ENCODE measurements at places on chromosomes 12 and 14.

DNA sequence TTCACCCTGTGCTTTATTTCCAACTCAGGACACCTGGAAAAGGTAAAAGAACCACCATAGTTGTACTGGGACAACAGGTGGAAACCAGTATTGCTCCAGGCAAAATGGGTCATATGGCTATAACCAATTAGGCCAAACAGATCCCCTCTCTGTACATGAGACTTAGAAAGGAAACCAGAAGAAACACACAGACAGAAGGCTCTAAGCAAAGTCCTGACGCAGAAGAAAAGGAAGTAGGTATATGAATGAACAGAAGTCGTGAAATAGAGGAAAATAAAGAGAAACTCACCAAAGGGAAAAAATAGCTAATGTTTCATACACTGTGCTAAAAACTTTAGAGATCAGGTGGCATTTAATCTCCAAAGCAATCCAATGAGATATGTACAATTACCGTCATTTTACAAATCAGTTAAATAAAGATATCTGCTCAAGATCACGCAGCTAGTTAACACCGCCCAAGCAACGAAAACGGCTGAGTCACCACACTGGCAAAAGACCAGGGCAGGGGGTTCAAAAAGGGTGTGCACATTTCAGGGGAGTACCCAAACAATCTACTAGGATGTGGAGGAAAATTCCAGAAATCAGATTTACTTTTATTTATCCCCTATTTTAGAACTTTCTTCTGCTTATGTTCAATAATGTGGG lies 82.3 kb downstream of the ITPR2 start:
- no peak for DNase-seq

- DNase-seq, result no peak
These were observed 48.0 kb downstream of the WNK1 start for GRCh38 chr12:800401-800800.

DNA sequence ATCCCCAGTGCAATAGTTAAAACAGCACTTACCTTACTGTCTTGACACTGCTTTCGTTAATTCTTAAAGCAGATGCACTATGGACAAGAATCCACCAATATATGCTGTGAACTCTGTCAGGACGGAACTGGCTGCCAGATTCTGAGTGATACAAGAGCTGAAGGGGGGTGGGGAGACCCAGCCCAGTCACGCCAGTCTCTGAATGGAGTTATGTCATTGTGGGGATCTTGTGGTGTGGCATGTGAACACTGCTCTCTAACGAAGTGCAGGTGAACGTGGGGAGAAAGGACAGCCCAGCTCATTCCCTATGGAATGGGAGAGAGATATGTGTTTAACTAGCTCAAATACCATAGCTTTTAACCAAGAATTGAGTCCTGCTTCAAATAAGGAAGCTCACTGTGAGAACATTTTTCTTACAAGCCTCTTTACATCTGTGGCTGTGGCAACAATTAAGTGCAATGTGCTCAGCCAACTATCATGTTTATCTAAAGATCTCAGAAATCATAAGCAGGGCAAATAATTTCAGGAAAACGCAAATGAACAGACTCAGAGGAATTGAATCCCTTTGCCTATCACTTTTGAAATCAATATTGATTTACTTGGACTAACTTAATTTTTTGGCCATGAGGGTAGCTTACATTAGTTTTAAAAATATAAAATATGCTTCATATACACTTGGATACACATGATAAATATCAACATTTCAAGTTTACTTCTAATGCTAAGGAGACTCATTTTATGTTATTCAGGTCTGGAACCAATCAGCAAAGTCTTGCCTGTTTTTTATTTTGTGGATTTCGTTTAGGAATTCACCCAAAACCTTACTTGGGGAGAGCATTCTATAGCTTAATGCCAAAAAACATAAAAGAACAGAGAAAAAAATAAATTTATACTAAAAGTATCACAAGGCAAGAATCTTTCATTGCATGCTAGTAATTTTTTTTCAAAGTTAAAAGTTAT lies at the start of gene LUM:
Gene LUM (minus strand): TSS at position 129 of the 960 bp plus-strand sequence. CDS start 2,515 bp downstream, outside the sequence.
- DNase-seq, result no peak

GRCh38 chr14:48963231-48963790 lies 622.9 kb downstream of the RPS29 start:
- DNase-seq, result no peak

DNA sequence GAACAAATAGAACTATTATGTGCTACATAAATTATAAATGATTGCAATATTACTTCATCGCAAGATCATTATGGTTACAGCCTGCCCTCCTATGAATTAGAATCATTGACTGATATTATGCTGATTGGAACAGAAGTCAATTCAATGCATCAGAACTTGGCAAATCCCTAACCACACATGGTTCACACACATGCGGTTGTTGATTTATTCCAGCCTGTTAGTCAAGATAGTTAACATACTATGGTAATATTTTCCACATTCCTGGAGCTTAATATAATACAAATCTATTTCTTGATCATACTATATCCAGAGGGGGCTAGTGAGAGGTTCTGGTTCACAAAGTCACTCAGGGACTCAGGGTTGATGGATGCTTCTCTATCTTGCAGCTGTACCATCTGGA lies 9.7 kb upstream of the CACNA1C start:
- no peak for DNase-seq

- DNase-seq, result no peak
These were observed 305.2 kb upstream of the FOXG1 start for GRCh38 chr14:28461389-28461788.

DNA sequence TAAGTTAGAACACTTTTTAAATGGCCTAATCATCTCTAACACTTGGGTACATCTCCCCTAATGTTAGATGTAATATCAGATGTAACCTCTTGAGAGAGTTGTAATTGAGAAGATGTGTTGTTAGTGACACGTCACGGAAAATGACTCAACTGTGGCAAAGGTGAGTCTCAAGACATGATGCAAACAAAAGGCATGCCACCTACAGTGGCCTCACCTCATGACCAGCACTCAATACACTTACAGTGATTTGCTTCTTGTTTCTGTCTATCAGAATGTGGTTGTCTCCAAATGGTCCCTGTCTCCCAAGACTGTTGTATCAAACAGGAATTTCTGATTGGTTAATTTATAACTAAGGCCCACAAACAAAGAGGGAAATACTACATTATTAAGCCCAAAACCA lies 91.2 kb downstream of the SLC25A21 start:
- DNase-seq, result no peak

- DNase-seq, result no peak
These were observed 997.4 kb downstream of the BCL11B start for GRCh38 chr14:98274596-98274995.

DNA sequence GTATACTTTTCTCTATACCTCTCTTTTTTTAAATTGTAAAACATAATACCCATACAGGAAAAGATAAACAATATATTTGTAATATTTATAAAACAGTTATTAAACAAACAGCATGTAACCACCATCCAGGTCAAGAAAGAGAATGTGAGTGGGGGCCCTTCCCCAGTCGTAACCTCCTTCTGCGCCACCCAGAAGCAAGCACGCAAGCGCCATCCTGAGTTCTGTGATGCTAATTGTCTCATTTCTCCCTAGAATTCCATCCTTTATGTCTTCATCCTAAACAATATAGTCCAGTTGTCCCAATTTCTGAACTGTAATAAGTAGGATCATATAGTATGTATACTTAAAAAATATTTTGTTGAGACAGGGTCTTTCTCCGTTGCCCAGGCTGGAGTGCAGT lies 129.5 kb downstream of the EXOC5 start:
- DNase-seq, result no peak

- DNase-seq, result no peak
These were observed 62.2 kb downstream of the PAPOLA start for GRCh38 chr14:96564389-96564788.

GRCh38 chr12:46743456-46743855 lies 82.3 kb downstream of the SLC38A4 start:
- no peak for DNase-seq

GRCh38 chr14:99604766-99605298 lies 825 bp upstream of the CCDC85C start:
- no peak for DNase-seq

- no peak for DNase-seq
These were observed 116.2 kb upstream of the FRMD6 start for GRCh38 chr14:51535443-51536044.

DNA sequence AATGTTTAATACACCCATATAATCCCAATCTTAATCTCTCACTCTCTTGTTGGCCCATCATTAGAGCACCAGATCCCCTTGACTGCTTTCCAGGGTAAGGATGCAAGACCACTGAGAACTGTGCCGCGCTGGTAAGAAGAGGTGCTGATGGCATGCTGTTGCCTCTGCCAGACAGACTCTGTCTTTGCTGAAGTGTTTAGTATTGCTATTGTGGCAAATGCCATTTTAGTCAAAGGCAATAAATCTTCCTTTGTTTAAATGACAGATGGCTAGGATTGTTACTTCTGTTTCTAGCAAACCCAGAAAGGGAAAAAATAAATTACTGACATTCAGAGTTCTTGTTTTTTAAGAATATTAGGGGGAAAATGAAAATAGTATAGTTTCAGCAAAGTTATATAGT lies 152.3 kb downstream of the MON2 start:
- DNase-seq, result no peak

GRCh38 chr12:43836475-43836989 lies 651 bp downstream of the TMEM117 start:
- no peak for DNase-seq

DNA sequence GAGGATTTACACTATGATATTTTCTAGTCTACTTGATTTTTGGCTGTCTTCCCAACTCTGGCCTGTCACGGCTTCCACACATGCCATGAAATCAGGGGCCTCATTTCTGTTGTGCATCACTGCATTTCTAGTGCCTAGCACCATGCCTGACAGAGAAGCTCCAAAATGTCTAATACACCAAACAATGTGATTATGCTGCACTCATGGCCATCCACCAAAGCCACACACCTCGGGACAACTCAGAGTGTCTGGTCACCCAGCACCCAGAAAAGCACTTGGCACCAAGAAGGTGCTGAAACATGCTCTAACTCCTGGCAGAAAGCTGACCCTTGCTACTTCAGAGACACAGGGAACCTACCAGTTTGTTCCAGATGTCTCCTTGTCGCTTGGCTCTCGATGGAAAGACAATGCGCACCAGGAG lies 11.3 kb downstream of the GCN1 start:
- DNase-seq, result no peak

- no peak for DNase-seq
These were observed 546.8 kb downstream of the PRKD1 start for GRCh38 chr14:29380826-29381225.

GRCh38 chr14:77657280-77657679 lies 40.8 kb upstream of the SPTLC2 start:
- DNase-seq, result no peak

DNA sequence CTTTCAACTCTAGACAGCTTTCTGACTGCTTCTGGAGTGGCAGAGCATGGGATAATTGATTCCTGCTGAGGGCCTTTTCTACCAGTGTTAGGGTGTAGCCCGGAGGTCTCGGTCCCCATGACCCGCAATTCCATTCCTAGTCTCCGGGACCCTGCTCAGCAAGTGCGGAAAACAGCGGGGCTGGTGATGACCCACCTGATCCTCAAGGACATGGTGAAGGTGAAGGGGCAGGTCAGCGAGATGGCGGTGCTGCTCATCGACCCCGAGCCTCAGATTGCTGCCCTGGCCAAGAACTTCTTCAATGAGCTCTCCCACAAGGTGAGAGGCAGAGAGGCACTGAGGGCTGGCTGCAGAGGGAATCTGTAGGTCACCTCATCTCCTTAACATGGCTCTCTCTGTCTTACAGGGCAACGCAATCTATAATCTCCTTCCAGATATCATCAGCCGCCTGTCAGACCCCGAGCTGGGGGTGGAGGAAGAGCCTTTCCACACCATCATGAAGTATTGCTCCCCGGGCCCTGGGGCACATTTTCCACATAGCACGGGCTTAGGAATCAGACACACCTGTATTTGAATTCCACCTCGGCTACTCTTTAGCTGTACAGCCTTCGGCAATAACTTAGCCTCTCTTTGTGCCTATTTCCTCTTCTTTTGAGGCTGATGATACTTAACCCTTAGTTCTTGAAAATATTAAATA lies 5.6 kb upstream of the GAPDH start:
- no peak for DNase-seq

DNA sequence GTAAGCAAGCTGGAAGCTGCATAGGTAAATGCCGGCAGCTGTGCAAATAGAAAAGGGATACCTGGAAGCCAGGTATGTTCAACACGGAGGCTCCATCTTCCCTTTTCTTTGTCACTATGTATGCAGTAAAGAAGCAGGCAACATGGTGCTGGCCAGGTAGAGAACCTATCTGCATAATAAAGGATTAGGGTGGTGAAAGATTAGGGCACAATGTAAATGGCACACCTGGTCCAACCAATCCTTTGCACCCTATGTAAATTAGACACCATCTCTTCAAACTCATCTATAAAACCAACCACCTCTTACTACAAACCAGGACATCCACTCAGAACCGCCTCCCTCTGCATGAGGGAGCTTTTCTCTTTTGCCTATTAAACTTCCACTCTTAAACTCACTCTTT lies 32.3 kb downstream of the RPS29 start:
- DNase-seq, result no peak

GRCh38 chr12:53996240-53997203 lies 3.4 kb upstream of the HOXC9 start:
- no peak for DNase-seq

DNA sequence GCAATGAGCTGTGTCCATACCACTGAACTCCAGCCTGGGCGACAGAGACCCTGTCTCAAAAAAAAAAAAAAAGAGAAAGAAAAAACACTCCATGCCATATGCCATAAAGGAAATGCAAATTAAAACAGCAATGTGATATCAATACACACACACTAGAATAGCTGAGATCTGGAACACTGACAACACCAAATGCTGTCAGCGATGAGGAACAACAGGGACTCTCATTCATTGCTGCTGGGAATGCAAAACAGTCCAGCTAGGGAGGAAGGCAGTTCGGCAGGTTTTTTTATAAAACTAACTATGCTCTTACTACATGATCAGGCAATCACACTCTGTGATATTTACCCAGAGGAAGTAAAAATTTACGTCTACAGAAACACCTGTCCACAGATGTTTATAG lies 3.4 kb upstream of the ABCB9 start:
- no peak for DNase-seq

- DNase-seq, result no peak
These were observed 40.9 kb upstream of the CAPRIN2 start for GRCh38 chr12:30795410-30796312.

DNA sequence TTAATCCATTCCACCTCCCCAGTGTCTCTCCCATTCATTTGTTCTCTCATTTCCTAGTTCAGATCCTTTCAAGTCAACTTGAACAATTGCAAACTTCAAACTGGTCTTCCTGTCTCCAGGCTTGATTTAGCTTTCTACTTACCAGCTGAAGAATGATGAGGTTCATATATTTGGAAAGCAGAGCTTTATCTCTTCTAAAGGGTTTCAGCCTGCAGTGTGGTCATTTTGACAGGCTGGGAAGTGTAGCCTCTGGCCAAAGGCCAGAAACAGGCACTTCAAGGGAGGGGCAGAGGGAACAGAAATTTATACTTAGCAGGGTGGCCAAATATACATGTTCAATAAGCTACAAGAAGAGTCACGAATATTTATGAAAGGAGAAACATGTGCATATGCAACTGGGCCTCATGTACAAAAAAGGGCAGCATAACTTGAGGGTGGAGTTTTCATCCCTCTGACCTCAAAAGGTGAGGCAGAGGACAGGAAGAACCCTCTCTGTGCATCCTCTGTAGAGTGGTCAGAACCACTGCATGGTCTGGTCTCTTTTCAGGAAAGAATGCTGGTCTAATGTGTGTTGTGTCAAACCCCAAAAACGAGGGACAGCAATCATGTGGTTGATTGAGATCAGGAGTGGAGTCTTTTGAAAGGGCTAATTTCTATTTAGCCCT lies 34.0 kb upstream of the HECTD1 start:
- no peak for DNase-seq

- DNase-seq, result no peak
These were observed 327.6 kb downstream of the SOX5 start for GRCh38 chr12:23621900-23622299.

- no peak for DNase-seq
These were observed 164.8 kb downstream of the ZFP36L1 start for GRCh38 chr14:68627868-68628604.

Data from NCI-H524 treated with DMSO at 0.1 percent for 48 hours (cell line).